RPMI7951 (cell line): ENCODE measurements at places on chromosomes 1 and 21.

GRCh38 chr1:92961131-92961895 is at the start of gene DIPK1A:
DIPK1A (minus strand) TSS chr1:92961462; CDS start chr1:92961429, 33 bp downstream.
- DNase-seq: peak; percentile 84

GRCh38 chr1:54859700-54860391 is 27.1 kb downstream of the DHCR24 start:
- DNase-seq: peak; percentile 55

DNA sequence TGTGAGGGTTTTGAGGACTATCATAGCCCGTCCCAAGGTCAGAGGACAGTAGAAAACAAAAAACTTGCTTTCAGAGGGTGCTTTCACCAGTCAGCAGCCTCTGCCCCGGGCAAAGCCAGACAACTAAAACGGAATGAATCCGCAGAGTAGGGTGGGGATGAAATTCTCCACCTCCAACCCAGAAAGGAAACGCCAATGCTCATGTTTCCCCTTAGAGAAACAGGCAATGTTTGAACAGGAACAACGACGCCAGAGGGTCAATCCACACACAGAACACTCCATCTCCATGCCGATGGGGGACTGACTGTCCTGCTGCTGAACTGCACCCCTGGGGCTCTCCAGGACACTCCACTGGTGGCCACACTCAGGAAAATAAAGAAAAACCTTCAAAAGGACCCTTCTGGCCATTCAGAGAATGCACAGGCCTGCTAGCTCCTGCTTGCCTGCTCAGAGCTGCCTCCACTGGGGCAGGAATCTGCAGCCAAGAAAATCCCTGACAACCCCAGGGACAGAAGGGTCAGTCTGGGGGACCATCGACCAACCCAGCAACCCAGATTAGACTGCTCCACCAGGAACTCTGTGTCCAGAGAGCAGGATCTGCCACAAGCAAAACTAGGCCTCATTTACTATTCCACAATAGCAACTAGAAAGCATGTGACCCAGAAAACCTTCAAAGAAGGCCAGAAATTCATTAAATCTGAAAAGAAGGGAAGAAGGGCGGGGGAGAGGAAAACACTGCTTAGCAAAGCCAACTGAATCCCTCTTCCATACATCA is 116.0 kb downstream of the TOMM20 start:
- DNase-seq: peak; percentile 73

DNA sequence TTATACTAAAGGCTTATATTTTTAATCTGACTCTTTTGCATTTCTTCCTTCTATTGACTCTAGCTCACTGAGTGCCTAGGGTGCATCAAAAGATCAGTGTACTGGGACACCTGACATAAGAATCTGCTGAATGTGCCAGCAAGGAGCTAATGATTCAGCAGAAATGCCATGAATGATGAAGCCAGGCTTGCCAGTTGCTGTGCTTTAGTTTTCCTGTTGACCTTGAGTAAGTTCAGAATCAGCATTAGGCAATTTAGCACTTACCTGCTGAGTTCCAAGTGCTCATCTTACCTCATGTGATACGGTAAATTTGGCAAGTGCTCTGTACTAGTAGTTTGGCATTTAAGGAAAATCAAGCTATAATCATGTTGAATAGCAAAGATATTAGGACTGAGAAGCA is 523.2 kb upstream of the B3GALT2 start:
- no peak for DNase-seq

DNA sequence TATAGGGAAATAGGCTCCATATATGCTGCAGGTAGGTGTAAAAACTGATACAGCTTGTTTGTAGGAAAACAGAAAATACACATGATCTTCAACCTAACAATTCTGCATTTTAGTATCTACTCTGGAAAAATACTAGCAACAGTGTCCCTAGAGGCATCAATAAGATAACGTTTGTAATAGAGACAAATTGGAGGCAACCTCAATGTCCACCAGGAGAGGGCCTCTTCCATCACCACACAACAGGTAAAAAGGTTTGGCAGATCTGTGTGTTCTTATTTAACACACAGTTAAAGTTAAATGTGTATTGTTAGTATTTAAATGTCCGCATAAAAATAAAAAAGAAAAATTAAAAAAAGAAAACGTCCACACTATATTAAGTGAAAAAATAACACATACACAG is 5.4 kb downstream of the EIF2D start:
- DNase-seq: peak; percentile 13

DNA sequence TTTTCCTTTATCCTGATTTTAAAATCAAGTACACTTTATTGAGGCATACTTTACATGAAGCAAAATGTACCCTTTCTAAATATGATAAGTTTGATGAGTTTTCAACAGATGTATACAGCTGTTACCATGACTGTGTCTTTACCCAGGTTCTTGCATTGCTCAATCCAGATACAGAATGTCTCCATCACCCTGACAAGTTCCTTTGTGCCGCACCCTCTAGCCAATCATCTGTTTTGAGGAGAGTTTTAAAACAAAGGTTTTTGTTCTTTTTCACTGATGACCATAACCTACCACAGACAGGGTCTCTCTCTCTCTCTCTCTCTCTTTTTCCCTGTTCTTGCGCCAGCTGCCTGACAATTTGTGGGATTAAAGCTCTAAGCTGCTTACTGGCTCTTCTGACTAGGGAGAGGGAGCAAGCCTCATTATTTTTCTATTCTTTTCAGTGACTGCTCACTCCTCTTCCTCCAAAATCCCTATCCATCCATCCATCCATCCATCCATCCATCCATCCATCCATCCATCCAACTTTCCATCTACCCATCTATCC is 1.2 kb upstream of the KCNE1 start:
- DNase-seq: no peak

- no peak for DNase-seq
Observed at GRCh38 chr1:9065213-9065751, 4.2 kb downstream of the SLC2A5 start.

GRCh38 chr1:219304227-219305226 is 130.8 kb downstream of the LYPLAL1 start:
- DNase-seq: peak; percentile 52

GRCh38 chr1:119648620-119649004 is 546 bp upstream of the ZNF697 start:
- no peak for DNase-seq

DNA sequence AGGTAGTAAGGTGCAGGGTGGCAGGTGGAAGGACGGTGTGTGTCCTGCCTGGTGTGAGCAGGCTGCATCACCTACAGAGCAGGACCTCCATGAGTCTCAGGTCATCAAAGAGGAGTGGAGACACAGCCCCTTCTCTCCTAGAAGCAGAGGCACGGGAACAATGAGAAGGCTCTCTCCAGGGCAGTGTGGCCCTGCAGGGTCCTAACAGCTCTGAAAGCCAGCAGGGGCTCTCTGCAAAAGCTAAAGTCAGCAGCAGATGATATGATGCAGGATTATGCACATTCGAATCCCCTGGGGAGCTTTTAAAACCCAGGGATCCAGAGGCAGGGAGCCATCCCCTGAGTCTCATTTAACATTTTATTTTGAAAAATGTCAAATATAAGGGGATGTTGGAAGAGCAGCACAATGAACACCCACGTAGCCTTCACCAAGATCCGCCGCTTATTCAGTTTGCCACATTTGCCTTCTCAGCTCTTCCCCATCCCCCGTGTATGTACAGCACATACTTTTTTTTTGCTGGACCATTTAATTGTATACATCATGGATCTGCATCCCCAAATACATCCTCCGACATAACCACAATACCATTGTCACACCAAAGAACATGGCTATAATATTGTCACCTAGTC is 88.1 kb downstream of the CNIH3 start:
- no peak for DNase-seq

DNA sequence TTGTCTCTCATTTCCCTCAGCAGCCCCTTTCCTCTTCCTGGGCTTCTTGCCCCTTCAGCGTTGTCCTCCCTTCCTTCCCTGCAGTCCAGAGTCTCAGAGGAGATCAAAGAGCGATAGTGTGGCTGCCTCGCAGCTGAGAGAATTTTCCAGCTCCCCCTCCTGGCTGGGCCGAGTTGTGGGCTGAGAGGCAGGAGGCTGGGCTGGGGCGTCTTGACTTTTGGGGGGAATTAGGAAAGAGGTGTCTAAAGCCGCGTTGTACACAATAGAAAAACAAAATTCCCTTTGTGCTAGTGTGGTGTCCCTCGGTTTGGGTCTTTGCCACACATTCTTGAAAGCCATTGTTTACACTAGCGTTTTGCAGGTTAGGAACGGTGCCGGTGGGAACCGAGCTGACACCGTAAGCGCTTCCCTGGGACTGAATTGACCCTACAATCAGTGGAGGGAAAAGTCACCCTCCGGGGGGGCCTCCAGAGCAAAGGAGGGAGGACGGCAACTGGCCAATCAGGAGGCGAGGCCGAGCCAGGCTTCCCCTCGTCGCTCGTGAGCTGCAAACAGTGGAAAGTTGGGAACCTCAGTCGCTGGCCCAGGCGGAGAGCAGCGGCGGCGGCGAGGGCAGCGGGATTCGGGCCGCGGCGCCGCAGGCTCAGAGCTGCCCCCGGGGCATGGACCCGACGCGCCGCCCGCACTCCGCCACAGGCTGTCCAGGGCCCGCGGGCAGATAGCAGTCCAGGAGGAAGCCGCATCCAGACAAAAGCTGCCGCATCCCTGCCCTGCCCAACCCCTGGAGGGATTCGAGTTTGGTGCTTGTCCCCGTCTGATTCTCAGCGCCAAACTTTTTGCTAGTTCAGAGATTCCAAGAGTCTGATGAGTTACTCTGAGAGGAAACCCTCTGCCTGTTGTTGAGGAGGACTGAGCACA is at the start of gene HMCN1:
Gene HMCN1, plus strand, starts transcription at position 574 of the 918 bp plus-strand sequence. CDS start 389 bp downstream, outside the sequence.
- peak; percentile 79 for DNase-seq

GRCh38 chr1:110051262-110051648 is 16.8 kb downstream of the STRIP1 start:
- no peak for DNase-seq

DNA sequence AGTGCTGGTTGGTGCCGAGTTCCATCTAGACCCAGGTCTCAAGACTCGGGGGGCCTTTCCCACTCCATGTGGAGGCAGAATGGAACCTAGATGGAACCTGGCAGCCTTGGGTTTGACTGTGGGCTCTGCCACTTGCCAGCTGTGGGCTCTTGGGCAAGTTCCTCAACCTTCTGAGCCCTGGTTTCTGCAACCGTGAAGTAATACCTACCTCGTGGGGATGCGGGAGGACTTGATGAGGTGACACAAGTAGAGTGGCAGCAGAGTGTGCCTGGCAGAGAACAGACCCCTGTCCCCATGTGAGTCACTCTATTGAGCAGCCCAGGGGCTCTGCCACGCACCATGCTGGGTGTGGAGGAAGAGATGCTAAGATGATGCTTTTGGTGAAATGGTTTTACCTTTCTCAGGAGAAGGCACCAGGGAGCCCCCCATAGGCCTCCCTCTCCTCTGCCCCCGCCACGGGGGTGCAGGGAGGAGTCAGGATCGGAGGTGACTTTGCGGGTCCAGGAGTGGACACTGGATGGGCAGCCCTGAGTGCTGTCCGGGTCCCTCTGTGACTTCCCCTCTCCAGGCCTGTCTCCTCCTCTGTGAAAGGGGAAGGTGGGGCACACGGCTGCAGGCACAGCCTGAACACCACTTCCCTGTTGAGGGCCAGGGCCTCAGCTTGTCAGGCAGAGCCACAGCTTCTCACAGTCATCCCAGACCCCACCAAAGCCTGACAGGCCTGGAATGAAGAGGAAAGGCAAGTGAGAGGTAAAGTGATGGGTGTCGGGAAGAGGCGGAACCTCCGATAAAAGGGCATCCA is 36.7 kb upstream of the EDN2 start:
- DNase-seq: no peak

DNA sequence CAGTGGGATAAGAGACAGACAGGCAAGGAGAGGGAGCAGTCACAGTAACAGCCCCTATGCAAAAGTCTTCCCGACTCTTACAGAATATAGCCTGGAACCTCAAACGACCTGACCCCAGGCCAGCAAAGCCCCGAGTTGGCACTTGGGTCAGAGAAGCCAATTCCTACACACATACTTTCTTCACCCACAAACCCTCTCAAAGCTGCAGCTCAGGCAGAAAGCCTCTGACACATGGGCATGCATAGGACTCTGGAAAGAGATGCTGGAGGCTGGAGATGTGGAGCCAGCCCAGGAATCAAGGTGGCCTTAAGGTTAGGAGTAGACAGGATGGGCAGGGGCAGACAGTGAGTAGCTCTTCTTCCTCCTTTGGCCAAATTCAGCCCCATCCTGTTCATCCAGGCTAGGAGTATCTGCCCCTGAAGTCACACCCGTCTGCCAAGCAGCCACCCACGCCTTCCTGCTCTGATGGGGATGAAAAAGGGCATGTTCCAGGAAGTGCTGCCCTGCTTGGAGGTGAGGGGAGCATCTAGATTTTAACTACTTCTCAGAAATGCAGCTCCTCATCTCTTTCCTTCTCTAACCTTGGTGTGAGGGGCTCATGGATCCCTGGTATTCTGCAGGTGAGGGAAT is 7.8 kb downstream of the SLC41A1 start:
- DNase-seq: no peak

DNA sequence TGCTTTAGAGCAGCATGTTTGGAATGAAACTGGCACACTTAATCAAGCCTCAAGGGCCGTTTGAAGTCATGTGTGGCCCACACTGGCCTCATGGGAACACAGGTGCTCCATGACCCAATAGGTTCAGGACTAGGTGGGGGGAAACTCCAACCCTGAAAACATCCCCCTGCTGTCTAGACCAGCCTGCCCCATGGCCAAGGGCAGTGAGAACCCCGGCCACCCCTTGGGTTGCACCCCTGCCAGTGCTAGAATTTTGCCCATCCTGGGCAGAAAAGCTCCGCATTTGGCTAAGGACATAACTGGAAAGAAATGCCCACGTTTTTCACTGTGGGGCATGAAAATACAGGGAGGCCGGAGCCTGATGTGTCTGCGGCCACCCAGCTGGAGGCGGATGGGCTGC is 6.1 kb upstream of the PTGER3 start:
- DNase-seq: no peak

DNA sequence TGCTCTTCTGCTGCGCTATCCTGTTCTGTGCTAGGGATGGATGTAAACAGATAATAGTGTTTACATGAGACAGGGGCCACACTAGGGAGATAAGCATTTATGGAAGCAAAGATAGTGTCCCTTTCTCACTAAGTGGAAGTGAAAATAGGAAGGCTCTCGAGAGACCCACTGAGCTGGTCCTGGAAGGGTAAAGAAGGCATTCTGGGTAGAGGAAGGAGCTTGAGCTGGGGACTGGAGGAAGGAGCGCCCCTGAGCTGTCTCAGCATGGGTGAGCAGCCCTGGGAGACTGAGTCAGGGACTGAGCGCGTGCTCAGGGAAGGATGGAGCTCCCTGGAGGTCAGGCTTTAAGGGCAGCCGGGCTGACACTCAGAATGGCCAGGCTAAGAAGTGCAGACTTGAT is 93.3 kb downstream of the IGSF21 start:
- DNase-seq: no peak

DNA sequence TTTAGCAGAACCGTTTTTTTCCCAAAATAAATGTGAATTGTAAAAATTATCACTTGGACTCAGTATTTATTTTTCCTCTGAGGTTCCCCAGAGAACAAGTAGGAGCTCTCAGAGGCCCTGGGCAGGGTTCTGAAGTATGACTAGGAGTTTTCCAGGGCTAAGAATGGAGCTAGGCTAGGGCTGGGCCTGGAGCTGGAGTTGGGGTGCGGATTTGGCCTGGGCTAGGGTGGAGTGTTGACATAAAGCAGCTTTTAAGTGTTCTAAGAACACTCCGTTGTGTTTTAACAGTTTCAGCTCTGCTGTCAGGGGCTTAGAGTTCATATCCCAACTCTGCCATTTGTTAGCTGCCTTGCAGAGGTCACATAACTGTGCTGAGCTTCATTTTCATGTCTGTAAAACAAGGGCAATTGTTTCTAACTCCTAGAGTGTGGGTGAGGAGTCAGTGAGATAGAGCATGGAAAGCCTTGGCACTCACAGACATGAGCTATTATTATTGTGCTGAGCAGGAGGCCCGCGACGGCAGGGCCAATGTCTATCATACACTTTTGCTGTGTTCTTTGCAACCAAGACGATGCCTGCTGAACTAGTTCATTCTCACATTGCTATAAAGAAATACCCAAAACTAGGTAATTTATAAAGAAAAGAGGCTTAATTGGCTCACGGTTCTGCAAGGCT is 51.1 kb downstream of the LACTBL1 start:
- no peak for DNase-seq
